ENCODE measurements at places on chromosomes 3 and 15.
A peak's percentile ranks its signal among the peaks of the same experiment; 100 is the strongest.

- DNase-seq, result no peak
Measured at GRCh38 chr15:70770863-70771262, 7.5 kb upstream of the UACA start.

- no peak for DNase-seq
Measured at GRCh38 chr3:10366651-10367101, 45.8 kb upstream of the SEC13 start.

DNA sequence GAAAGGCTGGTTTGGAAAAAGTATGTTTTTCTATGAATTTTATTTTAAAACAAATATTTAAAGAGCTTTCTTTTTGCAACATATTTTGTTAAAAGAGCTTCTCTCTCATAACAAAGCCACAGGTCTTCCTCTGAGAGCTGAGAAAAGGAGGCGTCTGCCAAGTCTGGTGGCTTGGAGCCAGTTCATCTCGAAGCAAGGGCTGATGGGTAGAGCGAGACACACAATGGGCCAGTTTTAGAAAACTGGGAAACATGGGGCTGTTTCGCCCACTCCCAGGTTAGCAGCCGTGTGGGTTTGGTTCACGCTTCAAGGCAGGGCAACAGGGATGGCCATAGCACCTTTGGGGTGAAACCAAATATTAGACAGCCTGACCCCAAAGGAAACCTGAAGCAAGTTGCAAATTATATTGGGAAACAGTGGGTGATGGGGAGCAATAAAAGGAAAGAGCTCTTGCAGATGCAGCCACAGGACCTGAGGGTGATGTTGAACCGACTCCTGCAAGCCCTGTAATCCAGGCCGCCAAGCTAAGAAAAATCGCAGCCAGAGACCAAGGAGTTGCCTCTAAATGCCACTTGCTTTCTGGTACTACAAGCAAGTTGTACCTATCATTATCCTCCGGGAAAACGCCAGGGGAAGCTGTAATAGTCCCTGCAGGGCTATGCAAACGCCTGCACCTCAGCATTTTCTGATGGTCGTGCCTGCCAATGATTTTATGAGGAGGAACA lies 88.4 kb upstream of the GALNT15 start:
- DNase-seq, result no peak

- DNase-seq, result no peak
Measured at GRCh38 chr3:191696348-191696747, 235.4 kb downstream of the PYDC2 start.

GRCh38 chr3:126848991-126849390 lies 133.9 kb upstream of the PLXNA1 start:
- DNase-seq, result no peak

DNA sequence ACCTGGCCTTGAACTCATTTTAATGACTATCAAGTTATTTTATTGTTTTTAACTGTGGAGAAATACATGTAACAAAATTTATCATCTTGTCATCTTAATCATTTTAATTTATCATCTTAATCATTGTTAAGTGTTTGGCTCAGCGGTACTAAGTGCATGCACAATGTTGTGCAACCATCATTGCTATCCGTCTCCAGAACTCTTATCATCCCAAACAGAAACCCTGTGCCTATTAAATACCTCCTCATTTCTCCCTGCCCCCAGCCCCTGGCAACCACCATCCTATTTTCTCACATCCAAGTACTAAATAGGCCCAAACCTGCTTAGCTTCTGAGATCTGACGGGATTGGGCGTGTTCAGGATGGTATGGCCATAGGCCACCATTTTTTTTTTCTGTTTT lies 51.5 kb upstream of the UBP1 start:
- no peak for DNase-seq

DNA sequence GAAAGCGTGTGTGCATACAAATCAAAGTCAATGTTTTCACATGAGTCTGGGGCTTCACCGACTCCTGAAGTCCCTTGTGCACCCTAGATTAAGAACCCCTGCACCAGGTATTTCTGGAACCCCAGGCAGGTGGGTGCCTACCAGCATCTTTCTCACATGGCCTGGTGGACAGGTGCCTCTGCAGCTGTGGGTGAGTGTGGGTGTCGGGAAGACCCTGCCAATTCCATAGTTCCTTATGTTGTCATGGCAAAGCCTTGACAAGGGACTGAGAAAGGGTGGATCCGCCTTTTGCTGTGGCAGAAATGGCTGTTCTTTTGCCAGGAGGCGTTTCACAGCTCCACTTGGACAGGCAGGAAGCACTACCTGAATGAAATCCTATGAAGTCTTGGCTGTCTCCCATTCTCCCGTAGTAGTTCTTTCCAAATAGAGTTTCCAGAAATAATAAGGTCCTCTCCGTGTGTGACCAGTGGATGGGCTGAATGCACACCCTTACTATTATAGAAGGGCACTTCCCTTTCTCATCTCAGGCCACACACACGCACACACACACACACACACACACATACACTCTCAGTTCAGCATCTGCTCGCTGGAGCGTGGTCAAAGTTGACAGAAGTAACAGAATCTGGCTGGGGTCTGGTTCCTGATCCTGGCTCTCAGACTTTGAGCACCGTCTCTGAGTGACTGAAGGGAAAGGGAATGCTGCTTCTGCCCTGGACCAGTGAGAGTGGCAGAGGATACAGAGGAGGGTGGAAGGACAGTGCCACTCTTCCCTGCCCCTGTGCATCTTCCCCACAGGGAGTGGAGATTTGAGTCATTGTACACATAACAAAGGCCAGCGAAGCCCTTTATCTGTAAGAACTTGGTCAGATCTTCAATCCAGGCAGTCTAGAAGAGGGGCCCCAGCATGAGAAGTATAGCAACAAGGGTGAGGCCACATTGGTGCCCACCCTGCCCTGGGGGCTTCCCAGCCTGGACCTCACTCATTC lies 38.7 kb downstream of the PDIA5 start:
- DNase-seq, result peak; percentile 3

DNA sequence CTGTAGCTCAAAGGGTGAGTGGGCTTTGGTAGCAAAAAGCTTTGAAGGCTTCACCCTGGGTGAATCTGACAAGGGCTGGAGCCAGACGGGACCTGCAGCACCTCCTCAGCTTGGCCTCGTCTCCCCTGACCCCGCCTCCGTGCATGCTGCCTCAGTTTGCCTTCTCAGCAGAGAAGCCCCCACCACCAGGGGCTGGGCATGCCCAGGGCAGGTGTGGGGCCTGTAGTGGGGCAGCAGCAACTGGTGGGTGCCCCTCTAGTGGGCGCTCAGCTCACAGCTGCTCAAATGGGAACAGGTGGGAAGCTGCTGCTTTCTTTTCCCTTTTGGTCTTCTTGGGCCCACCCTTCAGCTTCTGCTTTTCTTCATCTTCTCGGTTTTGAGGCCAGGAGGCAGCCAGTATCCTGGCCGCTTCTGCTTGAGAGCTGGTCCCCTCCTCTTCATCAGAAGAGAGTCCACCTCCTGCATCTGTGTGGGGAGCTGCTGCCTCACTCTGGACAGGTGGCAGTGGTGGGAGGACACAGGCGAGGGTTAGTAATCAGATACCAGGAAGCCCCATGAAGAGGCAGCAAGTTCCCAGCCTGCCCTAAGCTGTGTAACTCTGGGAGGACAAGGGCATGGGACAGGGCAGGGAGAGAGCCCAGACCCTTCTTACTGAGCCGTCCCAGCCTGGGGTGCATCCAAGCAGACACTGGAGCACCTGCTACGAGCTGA lies 21.0 kb downstream of the TMEM43 start:
- no peak for DNase-seq

DNA sequence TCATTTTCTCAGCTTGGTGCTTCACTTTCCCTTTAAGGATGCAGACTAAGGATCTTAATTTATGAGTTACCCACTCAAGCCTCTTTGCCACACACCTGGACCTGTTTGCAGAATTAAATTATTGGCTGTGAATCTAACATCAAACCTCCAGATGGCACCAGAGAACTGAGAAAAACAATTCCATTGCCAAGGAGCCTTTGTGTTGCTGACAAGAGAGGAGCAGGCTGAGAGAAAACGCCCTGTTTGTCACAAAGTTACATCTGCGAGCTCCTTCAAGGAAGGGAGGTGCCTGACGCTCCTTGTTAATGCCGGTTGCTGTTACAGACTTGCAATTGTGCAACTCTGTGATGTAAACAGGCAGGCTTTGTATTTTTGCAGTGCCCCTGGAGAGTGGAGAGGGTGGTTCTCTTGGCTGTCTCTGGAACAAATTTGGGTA lies 36.3 kb upstream of the TMC3 start:
- peak; percentile 64 for DNase-seq

- DNase-seq, result no peak
Measured at GRCh38 chr15:33378866-33379480, 68.2 kb downstream of the RYR3 start.

DNA sequence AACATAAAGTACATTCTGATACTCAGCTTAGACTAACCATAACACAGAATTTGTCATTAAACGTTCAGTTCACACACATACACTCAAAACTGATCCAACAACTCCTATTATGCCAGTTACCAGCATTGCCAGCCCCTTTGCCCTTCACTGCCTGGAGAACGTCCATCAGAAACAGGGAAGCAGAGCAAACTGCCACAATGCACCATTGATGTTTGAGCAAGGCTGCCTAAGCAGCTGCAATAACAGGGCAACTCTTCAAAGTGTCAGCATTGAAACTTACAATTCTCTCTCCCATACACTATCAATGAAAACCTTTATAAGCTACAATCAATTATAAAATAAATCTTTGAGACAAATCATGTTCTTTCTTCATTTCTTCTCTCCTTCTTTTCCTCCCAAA lies 85.1 kb downstream of the ZBTB20 start:
- DNase-seq, result no peak

DNA sequence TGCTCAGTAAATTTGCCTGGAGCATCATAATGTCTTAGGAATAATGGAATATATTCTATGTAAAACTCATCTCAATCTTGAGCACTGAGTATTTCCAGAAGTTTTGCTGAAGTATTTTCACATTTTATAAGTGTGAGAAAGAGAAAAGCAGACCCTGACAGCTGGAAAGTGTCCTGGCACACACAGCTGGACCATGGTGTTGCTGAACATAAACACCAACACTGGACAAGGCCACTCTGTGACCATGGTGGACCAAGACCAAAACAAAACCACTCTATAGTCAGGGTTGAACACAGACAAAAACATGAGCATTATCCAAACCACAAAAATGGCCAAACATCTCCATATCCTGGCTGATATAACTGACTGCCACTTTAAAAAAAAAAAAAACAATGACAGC lies 15.1 kb upstream of the SGO1 start:
- DNase-seq, result no peak

GRCh38 chr15:73156431-73157191 lies 104.3 kb downstream of the NEO1 start:
- no peak for DNase-seq

DNA sequence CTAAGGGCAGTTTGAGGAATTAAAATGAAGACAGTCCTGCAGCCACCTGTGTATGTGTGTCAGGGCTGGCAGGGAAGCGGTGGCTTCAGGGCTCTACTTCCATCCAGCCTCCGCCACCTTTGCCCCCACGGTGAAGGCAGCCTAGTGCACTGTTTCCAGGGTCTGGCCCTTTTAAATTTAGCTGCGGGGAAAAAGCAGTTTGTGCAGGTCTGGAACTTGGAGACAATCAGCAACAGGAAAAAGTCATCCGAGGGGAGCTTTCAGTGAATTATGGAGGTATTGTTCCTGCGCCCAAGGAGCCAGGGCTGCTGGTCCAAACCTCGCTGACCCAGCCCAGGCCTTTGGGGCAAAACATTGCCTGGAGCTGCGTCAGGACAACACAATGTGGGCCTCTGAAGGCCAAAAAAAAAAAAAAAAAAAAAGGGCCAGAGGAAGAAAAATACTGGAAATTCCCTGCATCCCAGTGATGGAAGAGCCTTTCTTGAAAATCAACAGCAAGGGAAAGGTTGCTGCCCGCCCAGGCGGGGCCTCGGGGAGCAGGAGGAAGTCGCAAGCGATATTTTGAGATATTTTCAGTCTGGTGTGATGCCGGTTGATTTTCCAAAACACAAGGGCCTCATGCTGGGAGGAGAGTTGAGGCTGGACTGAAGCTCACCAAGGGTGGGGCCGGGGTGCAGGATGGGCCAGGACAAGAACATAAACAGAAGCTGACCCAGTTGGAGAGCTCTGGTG lies 25.5 kb upstream of the FGD5 start:
- no peak for DNase-seq

- no peak for DNase-seq
Measured at GRCh38 chr3:81521855-81522254, 239.6 kb downstream of the GBE1 start.

Measured in CD4-positive, alpha-beta T cell treated with Interleukin-17A for 1 hour (primary cell).